Stimulated activated CD4-positive, alpha-beta T cell treated with anti-CD3 and anti-CD28 coated beads, Interleukin-1b, Interleukin-23, amount 100 ng/mL, for 1 hour (primary cell): ENCODE measurements at places on chromosomes 11 and 22.

- no peak for DNase-seq
These were observed 109.7 kb upstream of the NAV2 start for GRCh38 chr11:19602891-19603290.

- DNase-seq: no peak
These were observed 96.5 kb downstream of the LUZP2 start for GRCh38 chr11:24593332-24593731.

DNA sequence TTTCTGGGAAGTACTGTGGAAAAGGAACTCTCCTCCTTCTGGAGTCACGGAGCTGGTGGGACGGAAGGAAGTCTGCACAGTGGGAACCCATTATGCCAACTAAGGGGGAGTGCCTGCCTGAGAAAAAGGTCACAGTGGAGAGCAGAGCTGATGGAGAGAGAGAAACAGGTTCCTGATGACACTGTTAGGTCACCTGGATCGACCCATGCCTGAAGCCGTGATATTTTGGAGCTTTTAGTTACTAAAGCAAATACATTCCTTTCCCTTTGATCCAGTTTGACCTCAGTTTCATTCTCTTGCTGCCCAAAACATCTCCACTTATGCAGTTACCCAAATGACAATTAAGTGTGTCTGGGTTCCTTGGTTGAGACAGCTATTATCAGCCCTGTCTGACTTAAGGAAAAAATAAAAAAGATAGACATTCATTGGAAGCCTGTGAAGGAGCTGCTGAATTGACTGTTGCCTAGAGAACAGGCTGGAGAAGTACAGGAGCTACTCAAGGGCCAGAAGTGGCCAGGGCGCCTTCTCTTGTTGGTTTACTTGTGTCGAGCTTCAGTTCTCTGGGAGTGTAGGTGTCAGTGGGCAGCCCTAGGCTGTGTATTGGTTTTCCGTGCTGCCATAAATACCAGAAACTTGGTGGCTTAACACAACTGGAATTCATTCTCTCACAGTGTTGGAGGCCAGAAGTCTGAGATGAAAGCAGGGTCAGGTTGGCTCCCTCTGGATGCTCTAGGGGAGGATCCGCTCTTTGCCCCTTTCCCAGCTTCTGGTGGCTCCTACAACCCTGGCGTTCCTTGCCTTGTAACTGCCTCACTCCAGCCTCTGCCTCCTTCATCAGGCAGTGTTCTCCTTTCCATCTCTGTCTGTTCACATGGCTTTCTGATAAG, 13.6 kb downstream of the MRGPRD start:
- DNase-seq: no peak

GRCh38 chr11:2088746-2089535, 50.2 kb downstream of the IGF2 start:
- no peak for DNase-seq

GRCh38 chr22:44031158-44031952, 7.3 kb downstream of the PARVB start:
- no peak for DNase-seq

GRCh38 chr11:134270250-134270714, 5.9 kb upstream of the GLB1L3 start:
- DNase-seq: no peak

DNA sequence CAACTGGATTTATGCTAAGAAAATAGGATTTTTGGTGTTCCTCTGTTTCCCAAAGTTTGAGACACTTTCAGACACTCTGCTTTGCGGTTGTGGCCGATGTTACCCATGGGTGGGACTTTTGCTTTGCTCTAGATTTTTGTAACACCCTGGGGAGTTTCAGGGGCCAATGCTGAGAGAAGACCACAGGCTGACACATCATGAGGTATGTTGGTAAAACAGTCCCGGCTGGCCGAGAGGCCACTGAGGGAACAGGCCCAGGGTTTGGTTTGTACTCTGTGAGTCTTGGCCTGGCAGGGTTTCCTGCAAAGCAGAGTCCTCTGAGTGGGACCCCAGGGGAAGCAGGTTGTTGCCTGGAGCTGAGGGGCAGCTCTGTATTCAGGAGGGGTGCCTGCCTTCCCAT, 78.5 kb upstream of the PITPNB start:
- no peak for DNase-seq

- no peak for DNase-seq
These were observed 17.6 kb upstream of the LIN7C start for GRCh38 chr11:27524155-27524554.

- DNase-seq: no peak
These were observed 31.8 kb upstream of the IGSF22 start for GRCh38 chr11:18757811-18758210.

GRCh38 chr11:42239188-42239587, 779.7 kb upstream of the LRRC4C start:
- DNase-seq: no peak

DNA sequence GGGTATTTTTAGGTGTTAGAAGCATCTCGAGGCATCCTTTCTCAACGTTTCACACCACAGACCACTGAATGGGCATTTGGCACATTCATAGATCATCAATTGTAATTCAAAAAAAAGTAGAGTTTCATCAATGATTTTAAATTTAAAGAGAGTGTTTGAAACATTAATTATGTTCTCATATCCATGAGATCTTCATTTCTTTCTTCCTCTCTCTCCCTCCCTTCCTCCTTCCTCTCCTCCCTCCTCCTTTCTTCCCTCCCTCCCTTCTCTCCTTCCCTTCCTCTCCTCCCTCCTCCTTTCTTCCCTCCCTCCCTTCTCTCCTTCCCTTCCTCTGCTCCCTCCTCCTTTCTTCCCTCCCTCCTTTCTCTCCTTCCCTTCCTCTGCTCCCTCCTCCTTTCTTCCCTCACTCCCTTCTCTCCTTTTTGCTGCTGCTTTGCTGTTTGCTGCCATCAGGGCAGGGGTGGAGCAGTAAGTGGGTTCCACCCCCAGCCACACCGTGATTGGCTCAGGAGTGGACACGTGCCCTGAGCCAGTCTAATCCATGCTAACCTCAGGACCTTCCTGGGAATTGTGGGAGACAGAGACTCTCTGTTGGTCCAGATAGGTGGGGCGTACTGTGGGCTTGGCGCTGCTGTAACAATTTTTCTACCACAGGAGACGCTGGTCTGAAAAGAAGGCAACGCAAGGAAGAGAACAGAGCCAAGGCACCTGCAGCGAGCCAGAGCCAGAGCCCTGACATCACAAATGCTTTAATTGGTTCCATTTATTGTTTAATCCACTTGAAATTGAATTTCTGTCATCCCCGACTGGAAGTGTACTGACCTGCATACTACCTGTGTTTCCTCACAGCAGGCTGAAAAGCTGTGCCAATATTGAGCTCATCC, 33.7 kb upstream of the APOBEC3A start:
- no peak for DNase-seq

DNA sequence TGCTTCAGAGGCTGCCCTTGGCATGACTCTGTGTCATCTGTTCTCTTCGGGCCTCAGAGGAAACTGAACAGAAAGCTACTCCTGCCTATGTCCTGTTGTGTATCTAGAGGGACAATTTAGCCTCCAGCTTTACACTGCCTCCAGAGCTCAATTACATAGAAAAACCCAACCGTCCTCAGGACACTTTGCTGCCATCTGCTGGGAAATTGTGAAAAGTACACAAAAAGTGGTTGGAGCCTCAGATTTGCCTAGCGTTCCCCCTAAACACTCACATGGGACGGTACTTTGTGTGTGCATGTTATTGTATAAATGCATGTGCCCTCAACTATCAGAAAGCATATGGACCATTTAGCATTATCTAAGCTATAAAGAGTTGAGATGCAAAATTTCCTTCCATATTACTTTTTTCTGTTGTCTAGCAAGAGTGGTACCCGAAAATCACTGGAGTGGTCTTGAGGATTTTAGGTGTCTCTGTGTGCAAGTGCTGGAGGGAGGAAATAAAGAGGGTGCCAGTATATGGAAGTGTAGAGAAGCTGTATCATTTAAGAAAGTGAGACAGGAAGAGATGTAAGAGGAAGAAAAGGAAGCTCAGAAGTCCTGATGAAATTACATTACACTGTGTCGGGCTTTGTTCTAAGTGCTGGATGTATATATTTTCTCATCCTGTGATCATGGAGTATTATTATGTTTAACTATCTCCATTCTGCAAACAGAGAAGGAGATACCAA, 8.7 kb upstream of the MS4A4E start:
- DNase-seq: no peak

DNA sequence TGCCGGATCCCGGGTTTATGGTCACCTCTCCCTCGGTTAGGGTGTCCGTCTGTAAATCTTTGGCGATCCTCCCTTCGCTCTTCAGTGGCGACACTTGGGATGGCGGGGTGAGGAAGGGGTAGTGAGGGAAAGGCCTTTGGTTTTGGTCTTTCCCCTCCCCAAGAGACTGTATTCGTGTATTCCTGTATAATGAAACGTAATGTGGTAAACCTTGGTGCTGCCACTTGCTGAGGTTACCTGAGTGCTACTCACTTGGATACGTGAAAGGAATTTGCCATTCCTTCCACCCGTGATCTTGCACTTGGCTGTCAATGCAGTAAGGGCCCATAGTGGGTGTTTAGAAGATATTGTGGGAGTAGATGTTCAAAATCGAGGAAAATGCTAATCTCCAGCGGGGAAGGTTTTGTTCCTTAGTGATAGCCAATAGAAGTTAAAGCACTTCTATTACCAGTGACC, 578 bp upstream of the NUP160 start:
- DNase-seq: no peak

DNA sequence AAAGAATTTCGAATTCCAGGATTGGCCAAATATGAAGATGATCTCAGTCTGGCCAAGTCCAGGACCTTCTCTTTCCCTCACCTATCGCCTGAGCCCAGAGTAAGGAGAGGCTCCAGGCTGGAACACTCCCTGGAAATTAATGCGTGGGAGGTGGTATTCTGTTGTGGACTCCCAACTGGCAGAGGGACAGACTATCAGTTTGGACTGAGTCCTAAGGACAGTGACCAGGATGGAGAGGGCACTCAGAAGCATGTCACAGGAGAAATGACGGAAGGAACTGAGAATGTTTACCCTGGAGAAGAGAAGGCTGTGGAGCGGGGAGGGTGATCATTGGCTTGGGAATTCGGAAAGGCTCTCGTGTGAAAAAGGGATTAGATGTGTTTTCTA, 84.4 kb downstream of the RPL27A start:
- DNase-seq: no peak

DNA sequence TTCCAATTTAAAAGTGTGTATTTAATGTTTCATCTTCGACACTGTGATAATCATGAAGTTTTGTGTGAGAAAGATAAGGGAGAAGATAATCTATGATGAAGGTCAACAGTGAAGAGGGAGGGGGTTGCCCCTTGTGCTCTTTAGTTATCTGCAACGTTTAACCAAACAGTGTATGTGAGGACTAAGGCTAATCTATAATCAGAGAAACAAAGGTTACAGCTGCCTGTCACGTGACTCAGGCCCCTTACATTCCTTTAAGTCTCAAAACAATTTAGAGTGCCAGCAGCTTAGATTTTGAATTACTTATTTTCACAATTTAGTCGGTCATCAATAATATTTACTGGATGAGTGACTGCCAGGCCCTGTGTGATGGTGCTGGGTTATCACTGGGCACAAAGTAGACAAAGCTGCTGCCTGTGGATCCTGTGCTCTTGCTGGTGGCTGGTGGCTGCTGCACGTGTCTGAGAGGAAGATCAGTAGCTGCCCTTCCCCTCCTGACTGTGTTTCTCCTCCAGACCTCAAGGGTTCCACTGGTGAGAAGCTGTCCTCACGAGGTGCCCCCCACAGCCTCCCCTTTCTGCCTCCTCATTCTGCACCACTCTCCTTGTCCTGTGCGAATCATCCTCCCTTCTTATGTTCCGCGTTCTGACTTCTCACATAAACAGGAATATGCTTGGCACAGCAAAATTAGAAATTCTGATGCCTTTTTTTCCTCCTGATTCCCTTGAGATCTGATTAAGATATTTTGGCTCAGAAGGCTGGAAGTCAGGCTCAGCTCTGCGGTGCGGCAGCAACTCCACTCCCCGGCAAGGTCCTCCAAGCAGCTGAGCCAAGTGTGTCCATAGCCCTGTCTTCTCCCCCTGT, 331.1 kb upstream of the B3GAT1 start:
- DNase-seq: no peak

GRCh38 chr11:36105743-36106581, 162.1 kb downstream of the LDLRAD3 start:
- no peak for DNase-seq

GRCh38 chr11:32358729-32359128, 76.6 kb downstream of the WT1 start:
- DNase-seq: no peak

DNA sequence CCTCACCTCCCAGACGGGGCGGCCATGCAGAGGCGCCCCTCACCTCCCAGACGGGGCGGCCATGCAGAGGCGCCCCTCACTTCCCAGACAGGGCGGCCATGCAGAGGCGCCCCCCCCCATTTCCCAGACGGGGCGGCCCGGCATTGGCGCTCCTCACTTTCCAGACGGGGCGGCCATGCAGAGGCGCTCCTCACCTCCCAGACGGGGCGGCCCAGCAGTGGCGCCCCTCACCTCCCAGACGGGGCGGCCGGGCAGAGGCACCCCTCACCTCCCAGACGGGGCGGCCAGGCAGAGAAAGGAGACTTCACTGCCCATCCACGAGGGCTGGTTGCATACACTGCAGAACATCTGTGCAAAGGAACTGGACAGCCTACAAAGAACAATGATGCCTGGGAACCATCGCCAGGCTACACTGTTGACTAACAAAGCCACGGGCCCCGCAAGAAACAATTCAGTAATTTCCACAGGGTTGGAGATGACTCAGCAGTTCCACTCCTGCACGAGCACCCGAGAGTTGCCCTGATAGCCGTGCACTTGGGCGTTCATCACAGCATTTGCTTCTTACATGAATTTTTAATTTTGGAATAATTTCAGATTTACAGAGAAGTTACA, 58.7 kb downstream of the CTTN start:
- DNase-seq: no peak

- no peak for DNase-seq
These were observed 6.6 kb downstream of the PRODH start for GRCh38 chr22:18929459-18929858.

- DNase-seq: no peak
These were observed 8.1 kb upstream of the UCP2 start for GRCh38 chr11:73990730-73991129.

- no peak for DNase-seq
These were observed 12.0 kb downstream of the PPARA start for GRCh38 chr22:46162285-46162684.

GRCh38 chr11:66734215-66734614, 5.2 kb upstream of the SPTBN2 start:
- no peak for DNase-seq

DNA sequence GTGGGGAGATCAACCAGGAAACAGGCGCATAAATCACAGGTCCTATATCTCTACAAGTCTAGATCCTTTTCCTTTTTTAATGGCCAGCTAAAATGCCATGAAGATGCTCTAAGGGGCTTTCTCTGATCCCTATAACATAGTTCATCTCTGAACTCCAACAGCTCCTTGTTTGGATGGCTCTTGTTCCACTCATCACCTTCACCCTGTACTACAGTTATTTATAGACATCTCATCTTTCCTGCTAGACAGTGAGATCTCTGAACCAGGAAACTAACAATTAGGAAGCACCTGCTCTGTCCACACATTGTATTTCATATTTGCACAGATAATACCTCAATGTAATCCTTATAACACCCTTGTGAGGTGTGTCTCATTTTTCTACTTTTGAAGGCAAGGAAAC, 31.6 kb downstream of the KCNA4 start:
- DNase-seq: no peak
